Stimulated activated CD4-positive, alpha-beta T cell treated with anti-CD3 and anti-CD28 coated beads, Interleukin-4, amount 100 ng/mL, for 4 hours (primary cell): ENCODE measurements at places on chromosomes 11 and 22.

GRCh38 chr11:126246636-126247035 is 22.1 kb downstream of the SRPRA start:
- no peak for DNase-seq

- DNase-seq = no peak
These were observed 67.7 kb downstream of the SNX19 start for GRCh38 chr11:130848361-130849214.

DNA sequence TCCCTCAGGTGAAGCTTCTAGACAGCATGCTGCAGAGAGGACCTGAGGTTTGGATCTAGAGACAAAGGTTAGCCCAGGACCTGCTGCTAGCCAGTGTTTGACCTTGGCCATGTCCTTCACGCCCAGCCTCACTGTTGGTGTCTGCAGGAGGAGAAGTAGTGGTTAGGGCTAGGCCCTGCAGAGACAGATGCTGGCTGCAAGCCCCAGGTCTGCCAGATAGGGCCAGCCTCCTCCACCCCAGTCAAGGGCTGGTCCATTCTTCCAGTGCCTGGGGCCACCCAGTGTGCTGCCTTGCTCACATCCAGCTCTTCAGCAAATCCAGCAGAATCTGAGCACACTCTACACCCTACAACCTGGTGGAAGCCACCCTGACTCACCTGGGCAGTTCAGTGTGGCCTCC is 21.5 kb upstream of the MIEF1 start:
- no peak for DNase-seq

DNA sequence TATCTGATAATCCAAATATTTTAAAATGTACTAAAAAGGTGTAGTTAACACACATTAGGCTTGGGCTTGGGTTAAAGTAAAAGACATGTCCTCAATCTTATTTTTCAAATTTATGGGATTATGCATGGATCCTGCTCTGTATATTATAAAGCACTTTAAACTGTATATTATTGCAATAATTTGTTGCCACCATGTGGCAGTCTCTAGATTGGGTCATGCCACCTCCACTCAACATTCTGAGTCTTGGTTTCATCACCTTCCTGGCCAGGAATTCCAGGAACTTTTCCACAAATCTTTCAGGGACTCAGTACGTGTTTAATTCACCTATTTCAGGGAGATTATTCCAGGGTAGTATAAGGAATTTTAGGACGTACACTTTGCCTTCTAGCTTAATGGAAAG is 695.5 kb downstream of the FAM181B start:
- no peak for DNase-seq
